ENCODE measurements at places on chromosomes 3 and 15.

- no peak for DNase-seq
Observed at GRCh38 chr3:180283251-180283650, 246.5 kb upstream of the PEX5L start.

- DNase-seq = no peak
Observed at GRCh38 chr3:170695486-170696064, 109.7 kb upstream of the SLC7A14 start.

- no peak for DNase-seq
Observed at GRCh38 chr3:173737167-173737808, 339.7 kb downstream of the NLGN1 start.

DNA sequence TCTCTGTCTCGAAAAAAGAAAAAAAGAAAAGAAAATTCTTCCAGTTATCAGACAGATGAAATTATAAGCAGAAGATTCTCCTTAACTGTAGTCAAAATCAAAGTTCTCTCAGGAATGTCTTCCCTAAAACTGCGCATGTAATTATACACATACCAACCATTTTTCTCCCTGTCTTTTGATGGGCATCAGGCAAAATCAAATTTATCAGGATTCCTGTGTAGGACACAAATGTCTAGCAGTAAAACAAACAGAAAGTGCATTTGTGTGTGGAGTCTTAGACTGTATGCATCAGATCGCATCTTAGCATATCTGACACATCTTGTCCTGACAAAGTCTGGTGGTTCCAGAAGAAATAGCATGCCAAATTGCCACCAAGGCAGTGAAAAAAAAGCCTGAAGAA, 3.9 kb upstream of the ARPIN start:
- DNase-seq = no peak

GRCh38 chr15:85496551-85497171, 116.3 kb downstream of the AKAP13 start:
- DNase-seq = no peak

GRCh38 chr3:165259541-165260193, 63.5 kb upstream of the SLITRK3 start:
- no peak for DNase-seq

DNA sequence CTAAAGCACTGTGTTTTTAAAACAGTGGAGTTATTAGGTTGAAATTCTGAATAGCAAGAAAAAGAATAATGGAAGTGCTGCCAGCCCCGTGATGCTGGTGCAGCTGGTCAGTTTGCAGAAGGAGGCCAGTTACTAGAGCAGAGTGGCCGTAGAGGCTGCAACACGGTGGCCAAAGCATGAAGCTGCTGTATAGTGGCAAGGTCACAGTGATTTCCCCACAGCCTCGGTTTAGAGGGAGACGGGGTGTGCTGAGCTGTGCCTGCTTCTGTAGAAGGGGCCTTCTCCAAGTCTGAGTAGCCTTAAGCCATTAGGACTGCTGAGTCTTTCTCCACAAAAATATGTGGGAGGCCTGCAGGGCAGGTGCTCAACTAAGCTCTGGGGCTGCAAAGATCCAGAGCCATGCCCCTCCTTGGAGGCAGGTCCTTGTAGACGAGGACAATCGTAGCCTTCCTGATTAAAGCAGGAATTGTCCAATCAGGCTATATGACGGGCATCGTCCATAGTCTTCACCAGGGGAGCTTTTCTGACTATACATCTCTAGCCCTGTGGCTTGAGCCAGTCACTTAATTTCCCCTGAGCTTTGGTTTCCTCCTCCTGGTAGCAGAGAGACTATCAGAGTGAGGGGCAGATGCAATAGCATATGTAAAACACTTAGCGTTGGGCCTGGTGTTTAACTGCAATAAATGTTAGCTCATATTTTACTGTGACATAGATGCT, 151.6 kb downstream of the PGPEP1L start:
- DNase-seq = no peak

DNA sequence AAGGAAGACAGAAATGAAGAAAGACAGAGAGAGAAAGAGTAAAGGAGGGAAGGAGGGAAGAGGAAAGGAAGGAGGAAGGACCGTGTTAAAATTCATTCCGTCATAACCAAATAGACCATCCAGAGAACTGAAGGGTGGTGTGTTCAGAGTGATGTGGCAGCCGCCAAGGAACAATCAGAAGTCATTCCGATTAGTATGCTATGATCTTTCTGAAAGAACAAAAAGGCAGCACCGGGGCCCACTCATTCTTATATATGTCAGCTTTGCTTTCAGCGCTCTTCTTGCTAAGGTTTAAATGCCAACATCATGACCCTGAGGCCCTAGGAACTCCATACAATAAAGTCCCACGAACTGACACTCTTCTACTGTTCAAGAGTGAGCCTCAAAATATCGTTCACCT, 78.5 kb downstream of the CD47 start:
- no peak for DNase-seq
